ENCODE measurements at places on chromosomes 7 and 10.

DNA sequence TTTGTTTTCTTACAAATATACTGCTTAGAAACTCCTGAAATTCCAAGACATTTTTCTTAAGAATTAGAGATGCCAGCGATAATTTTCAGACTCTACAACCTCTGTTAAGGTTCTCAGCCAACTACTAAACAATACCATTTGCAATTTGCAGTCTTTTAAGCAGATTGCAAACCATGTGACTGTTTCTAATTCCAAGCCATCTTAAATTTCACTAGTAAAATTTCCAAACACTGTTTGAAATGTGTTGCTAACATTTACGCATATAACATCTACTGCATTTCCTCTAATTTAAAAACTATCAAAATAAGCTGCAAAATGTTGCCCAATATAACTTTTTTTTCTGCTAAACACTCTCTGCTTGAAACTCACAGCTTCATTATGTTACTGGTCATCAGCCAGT is 56.0 kb upstream of the MACROH2A2 start:
- no peak for DNase-seq

DNA sequence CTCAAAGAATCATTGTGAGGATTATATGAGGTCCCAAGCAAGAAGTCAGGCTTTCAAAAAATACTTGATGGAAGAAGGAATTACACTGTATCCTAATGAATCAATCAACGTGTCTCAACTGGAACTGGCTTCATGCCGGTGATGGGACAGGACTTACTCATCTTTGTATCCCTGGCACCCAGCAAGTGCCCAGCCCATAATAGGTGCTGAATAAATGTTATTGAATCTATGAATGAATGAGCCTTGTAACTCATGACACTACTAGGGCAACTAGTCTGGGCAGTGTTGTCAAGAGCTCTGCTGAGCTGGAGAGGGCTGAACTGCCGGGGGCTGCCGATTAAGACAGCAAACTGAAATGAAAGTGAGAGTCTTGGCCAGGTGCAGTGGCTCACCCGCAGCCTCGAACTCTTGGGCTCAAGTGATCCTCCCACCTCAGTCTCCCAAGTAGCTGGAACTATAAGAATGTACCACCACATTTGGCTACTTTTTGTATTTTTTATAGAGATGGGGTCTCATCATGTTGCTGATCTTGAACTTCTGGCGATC is 87.2 kb upstream of the KIF5B start:
- no peak for DNase-seq

DNA sequence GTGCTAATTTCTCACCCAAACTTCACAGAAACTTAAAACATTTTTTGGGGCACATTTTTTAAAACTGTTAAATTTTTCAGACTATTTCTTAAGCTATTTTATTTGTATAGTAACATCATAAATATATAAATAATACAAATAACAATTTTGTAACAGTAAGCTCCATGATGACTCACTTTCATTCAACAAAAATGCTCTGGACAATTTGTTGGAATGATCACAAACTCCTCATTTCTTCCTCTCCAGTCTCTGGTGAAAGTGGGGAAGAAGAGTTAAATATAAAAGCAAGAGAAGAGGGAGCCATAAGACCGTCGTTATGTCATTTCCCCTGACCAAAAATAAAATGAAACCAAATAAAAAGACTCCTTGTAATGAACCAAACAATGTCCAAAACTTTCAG is 162.4 kb downstream of the AGMO start:
- DNase-seq, result no peak

DNA sequence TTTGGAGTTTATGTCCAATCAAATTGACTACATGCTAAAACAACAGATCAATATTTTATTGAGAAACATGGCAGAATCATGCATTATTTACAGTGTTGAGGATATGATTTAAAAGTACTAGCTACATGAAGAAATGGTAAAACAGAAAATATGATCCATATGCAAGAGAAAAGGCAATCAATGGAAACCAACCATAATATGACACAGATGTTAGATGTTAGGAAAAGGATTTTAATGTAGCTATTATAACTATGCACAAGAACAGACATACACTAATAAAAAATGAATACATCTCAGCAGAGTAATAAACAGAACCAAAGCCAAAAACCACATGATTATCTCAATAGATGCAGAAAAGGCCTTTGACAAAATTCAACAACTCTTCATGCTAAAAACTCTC is 166.2 kb upstream of the CACNA2D1 start:
- no peak for DNase-seq

DNA sequence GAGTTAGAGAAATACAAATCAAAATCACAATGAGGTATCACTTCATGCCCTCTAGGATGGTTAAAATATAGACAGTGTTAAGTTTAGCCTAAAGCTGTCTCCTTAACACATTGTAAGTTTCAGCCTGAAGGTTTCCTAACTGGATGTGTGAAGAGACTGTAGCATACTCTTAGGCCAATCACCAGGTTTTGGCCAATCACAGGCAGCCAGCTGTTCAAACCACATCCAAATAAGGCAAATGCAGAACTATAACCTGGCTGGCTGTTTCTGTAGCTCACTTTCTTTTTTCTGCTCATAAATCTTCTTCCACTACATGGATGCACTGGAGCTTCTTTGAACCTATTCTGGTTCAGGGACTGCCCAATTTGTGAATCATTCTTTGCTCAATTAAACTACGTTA is 19.7 kb downstream of the ESYT2 start:
- DNase-seq, result no peak

DNA sequence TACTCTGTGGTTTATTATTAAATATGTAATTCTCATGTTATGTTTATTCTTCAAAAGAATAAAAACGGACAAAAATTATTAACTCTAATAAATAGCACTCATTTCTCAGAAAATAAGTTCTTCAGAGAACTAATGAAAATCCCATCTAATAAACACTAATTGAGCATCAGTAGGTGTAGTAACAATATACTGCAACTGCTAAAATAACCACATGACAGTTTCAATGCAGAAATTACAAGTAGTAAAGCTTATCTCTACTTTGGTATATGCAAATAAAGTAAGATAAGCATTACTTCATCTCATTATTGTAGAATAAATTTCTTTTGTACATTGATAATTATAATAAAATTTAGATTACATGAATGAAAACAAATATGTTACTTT is 56.4 kb upstream of the DKK1 start:
- no peak for DNase-seq

Data from foreskin fibroblast (primary cell).